ENCODE measurements at places on chromosomes 12 and 14. TPM values are rescaled to one million over a fixed set of nuclear protein-coding genes. Genes with fewer than 3 reads are reported as not detected.

The E2F7 gene
- not detected for polyA plus RNA-seq

The KRT78 gene
- not detected for polyA plus RNA-seq

The GLI1 gene
- polyA plus RNA-seq: not detected

The KRT82 gene
- polyA plus RNA-seq: not detected

The DPPA3 gene
- polyA plus RNA-seq: not detected
